ENCODE measurements at places on chromosomes 16 and 17.

- DNase-seq = no peak
These were observed 275.7 kb downstream of the WWOX start for GRCh38 chr16:78375055-78375679.

DNA sequence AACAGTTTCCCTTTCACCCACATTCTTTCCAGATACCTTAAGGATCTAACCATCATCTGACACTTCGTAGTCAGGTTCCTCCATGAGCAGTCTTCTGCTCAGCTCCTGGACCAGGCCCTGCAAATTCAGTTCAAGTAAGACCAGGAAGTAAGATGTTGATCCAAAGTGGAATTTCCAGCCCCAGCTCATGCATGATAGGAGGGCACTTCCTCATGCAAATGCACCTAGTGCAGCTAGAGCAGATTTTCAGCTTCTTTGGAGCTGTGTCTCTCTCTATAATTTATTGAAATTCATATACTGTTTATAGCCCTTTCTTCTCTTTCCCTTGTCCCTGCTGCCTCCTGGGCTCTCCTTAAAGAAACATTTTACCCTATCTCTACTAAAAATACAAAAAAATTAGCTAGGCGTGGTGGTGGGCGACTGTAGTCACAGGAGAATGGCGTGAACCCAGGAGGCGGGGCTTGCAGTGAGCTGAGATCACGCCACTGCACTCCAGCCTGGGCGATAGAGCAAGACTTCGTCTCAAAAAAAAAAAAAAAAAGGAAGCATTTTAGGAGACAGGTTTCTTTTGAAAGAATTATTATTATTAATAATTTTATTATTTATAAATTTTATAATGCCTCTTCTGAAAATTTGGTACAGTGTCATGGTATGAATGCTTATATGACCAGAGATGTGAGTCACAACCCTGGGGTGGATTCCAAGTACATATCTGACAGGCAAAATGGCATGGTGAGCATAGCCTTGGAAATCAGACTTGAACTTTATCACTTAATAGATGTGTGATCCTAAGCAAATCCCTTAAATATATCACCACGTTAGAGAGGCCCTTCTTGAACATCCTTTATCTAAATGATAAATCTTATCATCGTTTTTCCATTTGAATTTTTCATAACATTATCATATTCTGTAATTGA is 94.3 kb downstream of the SSH2 start:
- DNase-seq = no peak

GRCh38 chr16:350203-350602 is 2.3 kb downstream of the AXIN1 start:
- DNase-seq = no peak

DNA sequence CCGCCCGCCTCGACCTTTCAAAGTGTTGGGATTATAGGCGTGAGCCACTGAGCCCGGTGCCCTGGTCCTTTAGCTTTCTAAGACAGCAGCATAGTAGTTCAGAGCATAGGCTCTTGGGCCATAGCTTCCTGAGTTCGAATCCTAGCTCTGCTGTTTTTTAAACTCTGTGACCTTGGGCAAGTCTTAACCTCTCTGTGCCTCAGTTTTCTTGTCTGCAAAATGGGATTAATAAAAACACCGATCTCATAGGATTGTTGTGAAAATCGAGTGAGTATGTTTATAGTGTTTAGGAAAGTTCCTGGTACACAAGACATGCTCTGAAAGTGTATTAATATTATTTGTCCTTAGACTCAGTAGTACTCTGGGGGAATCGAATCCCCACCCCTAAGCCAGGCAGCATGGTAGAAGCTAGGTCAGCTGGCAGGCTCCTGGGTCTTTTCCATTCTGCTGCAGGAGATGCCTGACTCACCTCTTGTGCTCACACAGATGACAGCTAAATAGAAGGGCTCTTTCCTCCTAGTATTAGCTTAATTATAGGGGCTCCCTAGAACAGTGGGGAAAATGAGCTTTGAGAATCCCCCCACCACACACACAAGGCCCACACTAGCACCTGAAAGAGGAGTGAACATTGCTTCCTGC is 44.1 kb downstream of the PRKCB start:
- DNase-seq = no peak

DNA sequence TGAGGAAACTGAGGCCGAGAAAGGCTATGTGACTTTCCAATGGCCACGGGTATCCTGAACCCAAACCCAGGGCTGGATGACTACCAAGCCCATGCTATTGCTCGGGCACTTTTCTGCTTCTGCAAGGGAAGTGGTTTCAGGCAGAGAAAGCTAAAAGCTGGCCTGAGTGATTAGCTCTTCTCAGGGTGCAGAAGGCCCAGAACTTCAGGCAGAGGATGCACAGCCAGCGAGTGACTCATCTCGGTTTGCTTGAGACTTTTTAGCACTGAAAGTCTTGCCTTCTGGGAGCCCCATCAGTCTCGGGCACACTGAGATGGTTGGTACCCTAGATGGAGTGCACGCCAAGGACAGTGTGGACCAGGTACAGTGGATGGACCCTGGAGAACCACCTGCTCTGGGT is 129.5 kb upstream of the SDK2 start:
- DNase-seq = no peak

DNA sequence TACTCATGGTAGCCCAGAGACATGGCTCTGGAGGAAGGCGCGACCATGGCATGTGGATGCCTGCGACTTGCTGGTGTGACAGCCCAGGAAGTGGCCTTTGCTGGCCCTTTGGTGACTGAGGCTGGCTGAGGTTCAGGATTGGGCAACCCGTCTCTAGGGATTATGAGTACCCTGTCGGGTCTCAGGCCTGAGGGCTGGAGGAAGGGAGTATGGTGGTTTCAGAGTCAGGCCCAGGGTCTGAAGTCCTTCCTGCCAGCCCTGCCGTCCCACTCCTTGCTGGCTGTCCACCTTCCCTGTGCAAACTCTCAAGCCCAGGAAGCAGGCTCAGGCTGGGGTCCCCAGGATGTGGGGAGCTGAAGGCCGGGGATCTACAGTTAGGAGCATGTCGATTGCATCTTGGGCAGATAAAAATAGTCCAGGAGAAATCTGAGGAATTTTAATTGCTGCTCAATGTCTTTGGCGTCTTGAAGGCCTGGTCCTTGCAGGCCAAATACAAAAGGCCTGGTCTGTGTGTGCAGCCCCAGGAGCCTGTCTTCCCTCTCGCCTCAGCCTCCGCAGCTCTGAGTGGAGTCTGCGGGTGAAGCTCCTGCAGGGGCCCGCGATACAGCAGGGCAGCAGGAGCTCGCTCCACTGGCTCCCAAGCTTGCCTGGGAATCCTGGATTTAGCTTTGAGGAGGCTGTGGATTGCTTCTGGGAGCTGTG is 52.5 kb downstream of the NKD1 start:
- no peak for DNase-seq

DNA sequence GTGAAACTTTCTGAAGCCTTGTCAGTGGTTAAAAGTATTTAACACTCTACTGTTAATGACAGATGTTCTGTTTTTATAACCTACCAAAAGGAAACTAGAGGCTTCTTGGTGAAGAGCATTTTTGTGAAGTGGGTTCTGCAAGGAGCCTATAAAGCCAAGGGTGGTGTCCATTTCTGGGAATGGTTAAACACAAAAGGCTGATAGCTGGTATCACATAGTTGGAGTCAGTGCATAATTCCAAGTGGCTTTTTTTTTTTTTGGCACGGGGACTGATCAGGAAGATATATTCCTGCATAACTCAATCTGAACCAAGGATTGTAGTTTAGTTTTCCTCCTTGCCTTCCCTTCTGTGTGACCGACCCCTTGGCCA is 27.6 kb upstream of the KPNB1 start:
- no peak for DNase-seq

DNA sequence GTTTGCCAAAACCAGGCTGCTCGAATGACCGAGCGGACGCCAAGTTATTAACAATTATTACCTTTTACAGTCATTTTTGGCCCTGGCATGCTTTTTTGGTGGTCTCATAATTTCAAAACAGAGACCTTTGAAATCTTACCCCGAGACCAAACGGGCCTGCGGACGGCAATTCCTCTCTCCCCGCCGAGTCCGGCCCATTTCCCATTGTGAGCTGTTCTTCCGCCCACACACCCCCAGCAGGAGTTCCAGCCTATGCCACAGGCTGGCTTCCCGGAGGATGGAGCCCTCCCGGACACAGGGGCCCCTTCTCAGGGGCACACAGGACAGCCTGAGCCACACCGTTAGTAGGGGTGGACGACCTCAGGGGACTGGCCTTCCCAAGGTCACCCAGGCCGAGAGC is 130.7 kb downstream of the C16orf95 start:
- DNase-seq = no peak
